ENCODE measurements at places on chromosomes 4 and X. TPM values are rescaled to one million over a fixed set of nuclear protein-coding genes. Genes with fewer than 3 reads are reported as not detected.

The L1CAM gene
- total RNA-seq = 9.6 TPM

DNA sequence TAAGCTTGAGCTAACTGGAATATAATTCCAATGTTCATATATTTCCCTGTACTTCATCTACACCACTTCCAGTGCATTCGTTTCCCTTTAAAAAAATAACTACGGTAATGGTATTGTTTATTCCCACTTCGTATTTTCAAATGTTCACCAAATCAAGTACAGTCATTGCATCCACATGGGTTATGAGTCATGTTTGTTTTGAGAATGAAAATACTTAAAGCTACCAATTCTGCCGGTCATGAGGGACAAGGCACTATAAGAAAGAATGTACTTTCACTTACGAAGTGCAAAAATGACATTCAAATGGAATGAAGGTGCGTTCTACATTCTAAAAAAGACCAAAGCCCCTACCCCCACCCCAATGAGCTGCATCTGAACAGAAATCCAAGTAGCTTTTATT, 174.4 kb upstream of the FGF13 start:
- peaks cover 5% of the 10 kb centered on the region for H3K4me1 ChIP-seq
- H3K4me3 ChIP-seq = no peak overlapping the region
- no peaks in the 10 kb centered on the region for H3K36me3 ChIP-seq
- no peak overlapping the region for H3K27ac ChIP-seq
- H3K27me3 ChIP-seq = no peaks in the 10 kb centered on the region

The AR gene
- total RNA-seq = 35.1 TPM

DNA sequence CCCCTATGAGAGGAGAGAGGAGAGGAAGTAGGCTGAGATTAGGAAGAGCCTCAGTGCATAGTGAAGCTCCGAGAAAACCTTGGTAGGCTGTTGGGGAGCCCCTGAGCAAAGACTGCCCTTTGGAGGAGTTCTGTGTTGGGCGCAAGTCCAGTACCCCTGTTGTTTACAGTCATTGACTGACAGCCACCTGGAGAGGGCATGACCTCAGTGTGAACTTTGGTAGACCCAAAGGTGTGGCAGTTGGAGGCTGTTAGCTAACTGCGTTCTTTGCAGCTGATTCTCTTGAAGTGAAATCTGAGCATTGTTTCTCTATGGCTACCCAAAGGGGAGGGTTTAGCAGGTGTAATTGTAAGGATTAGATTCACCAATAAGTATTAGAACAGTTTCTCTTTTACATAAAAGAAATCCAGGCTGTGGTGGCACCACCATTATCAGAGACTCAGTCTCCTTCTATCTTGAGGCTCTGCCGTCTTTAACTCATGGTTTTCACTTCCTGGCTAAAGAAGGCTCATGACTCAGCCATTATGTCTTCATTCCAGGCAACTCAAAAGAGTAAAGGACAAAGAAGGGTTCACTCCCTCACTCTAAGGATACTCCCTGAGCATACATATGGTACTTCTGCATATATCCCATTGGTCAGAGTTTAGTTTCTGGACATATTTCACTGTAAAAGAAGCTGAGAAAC, 33.4 kb downstream of the ANXA3 start:
- H3K27me3 ChIP-seq = no peaks in the 10 kb centered on the region
- no peak for DNase-seq
- no peaks in the 10 kb centered on the region for H3K36me3 ChIP-seq
- H3K4me1 ChIP-seq = no peaks in the 10 kb centered on the region
- no peak overlapping the region for H3K27ac ChIP-seq

The NOX1 gene
- not detected for total RNA-seq

GRCh38 chr4:168766604-168767316, 243.3 kb downstream of the CBR4 start:
- H3K36me3 ChIP-seq = no peaks in the 10 kb centered on the region
- H3K4me3 ChIP-seq = no peak overlapping the region
- peak overlapping the region; percentile 68 for H3K27ac ChIP-seq
- DNase-seq = no peak
- H3K27me3 ChIP-seq = no peaks in the 10 kb centered on the region

The ADGRG4 gene
- total RNA-seq = 0.25 TPM

GRCh38 chr4:76984788-76985211, 35.2 kb downstream of the SEPTIN11 start:
- H3K36me3 ChIP-seq = no peaks in the 10 kb centered on the region
- H3K4me3 ChIP-seq = no peak overlapping the region
- peak; percentile 98 for DNase-seq
- H3K4me1 ChIP-seq = peaks cover 57% of the 10 kb centered on the region

DNA sequence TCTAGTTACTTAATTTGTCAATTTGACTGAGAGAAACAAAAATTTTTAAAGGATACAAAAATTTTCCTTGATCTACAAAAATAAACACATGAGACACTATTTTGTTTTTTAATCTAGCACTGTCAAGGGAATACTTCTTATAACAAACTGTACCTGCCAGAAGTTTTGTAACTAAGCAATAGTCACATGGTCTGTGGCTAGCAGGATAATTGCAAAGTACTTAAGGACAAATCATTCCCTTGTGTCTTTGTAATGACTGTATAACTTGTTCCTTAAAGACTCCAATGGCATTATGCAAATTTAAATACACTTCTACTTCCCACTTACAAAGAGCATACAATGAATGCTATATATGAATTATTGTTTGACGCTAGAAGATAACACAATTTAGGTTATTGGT, 25.1 kb upstream of the ANK2 start:
- H3K36me3 ChIP-seq = no peaks in the 10 kb centered on the region
- H3K27me3 ChIP-seq = no peaks in the 10 kb centered on the region
- no peak overlapping the region for H3K4me3 ChIP-seq

The SLC39A8 gene
- total RNA-seq = 27.7 TPM

The ARR3 gene
- not detected for total RNA-seq

The TEX13D gene
- not detected for total RNA-seq

The PAQR3 gene
- 10.6 TPM for total RNA-seq

DNA sequence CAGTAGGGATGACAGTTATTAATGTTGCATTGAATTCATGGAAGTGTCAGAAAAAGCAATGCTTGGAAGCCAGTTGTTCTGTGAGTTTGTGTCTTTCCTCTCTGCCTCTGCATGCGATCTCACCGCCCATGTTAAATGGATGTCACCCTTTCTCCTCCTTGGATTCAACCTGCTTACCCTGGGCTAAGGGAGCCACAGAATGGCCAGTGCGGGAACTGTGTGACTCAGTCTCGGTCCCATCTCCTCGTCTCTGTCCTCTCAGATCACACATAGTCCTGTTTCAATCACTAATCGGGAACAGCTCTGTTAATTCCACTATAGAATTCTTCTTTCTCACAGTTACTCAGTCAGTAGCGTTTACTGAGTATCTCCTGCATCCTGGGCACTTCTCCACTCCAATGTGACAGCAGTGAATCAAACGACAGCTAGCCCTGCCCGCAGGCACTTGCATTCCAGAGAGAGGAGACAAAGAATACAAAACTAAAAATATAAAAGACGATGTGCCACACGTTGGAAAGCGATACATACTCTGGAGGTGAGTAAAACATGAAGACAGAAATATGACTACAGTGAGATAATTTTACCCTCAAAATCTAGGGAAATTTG, 53.6 kb upstream of the TLR3 start:
- H3K27ac ChIP-seq = no peak overlapping the region
- no peaks in the 10 kb centered on the region for H3K4me1 ChIP-seq

The ETDA gene
- total RNA-seq = not detected

DNA sequence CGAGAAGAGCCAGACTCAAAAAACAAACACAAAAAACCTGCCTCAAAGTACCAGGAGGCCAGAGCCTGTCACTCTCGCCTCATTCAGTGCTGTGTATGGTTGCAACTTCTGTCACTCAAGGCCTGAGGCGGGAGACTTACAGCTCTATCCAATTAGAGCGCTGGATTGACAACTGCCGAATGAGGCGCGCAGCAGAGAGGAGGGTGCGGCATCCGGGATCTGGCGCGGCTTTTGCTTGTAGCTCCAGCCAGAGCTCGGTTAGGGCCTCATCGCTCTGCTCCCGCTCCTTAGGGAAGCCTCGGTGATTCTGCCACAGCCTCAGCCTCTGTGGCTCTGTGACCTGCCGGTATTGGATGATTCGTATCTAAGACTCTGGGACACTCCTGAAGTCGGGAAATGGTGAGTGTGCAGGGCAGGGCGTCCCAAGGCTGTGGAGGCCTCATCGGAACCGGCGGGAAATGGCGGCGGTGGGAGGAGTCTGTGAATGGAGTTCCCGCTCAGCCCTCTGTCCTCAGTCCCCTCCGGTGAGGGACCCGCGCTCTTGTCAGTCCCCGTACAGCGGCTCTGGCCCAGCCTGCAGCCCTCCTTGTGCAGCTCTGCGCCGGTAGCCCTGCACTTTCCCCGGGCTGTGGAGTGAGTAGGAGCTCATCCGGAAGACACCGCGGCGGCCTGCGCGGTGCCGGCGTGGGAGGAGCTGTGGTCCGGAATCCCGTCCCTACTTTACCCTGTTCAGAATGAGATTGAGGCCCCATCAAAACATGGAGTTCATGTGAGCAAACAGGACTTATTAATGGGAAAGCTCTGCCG, at the start of gene ZNF718:
Gene ZNF718, plus strand, starts transcription at position 227 of the 807 bp plus-strand sequence. Its CDS starts 170 bp downstream, at position 397.
- peak within 1 kb of the TSS; percentile 83 for H3K27ac ChIP-seq
- no peaks in the 10 kb centered on the region for H3K27me3 ChIP-seq
- H3K4me3 ChIP-seq = peak within 1 kb of the TSS; percentile 63
- peak; percentile 97 for DNase-seq
- H3K4me1 ChIP-seq = peaks cover 15% of the 10 kb centered on the region

The CRMP1 gene
- 3.4 TPM for total RNA-seq

DNA sequence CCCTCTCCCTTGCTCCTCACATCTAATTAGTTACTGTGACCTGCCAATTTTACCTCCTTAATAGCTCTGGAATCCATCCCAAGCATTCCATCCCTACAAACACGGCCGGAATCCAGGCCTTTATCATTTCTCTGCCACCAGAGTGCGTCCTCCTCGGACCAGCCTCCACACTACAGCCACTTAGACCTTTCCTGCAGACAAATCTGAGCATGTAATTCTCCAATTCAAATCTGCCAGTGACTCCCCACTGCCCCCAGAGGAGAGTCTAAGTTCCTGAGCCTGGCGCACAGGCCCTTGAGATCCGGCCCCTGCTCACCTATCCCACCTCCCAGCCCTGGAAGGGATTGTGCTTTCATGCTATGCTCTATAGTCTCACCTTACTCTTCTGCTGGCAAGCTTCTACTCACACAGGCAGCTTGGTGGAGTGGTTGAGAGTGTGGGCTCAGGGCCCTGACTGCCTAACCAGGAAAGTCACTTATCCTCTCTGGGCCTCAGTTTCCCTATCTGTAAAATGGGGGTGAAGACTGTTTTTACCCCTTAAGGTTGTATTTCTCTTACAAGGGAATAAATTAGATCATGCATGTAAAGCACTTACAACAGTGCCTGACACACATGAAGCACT, 31.2 kb downstream of the PJA1 start:
- H3K4me3 ChIP-seq = no peak overlapping the region
- H3K27me3 ChIP-seq = no peaks in the 10 kb centered on the region
- no peaks in the 10 kb centered on the region for H3K36me3 ChIP-seq
- peaks cover 4% of the 10 kb centered on the region for H3K4me1 ChIP-seq
- no peak for DNase-seq

The GPR78 gene
- total RNA-seq = 23.1 TPM

The PDE6B gene
- total RNA-seq = 4.2 TPM

GRCh38 chr4:77174426-77174825, 17.4 kb downstream of the CCNG2 start:
- DNase-seq = no peak
- no peaks in the 10 kb centered on the region for H3K36me3 ChIP-seq
- no peak overlapping the region for H3K4me3 ChIP-seq
- no peaks in the 10 kb centered on the region for H3K27me3 ChIP-seq

- no peaks in the 10 kb centered on the region for H3K27me3 ChIP-seq
- no peak overlapping the region for H3K27ac ChIP-seq
- H3K36me3 ChIP-seq = no peaks in the 10 kb centered on the region
- DNase-seq = no peak
- H3K4me1 ChIP-seq = no peaks in the 10 kb centered on the region
Measured at GRCh38 chr4:103400405-103400804, 202.3 kb upstream of the CENPE start.

- no peak overlapping the region for H3K27ac ChIP-seq
- H3K4me1 ChIP-seq = no peaks in the 10 kb centered on the region
- H3K27me3 ChIP-seq = no peaks in the 10 kb centered on the region
- H3K36me3 ChIP-seq = no peaks in the 10 kb centered on the region
Measured at GRCh38 chrX:155857561-155857960, 23.6 kb upstream of the VAMP7 start.

Measured in vagina (tissue), 2 donors.